Stimulated activated CD4-positive, alpha-beta T cell treated with anti-CD3 and anti-CD28 coated beads, Interleukin-15, amount 100 ng/mL, for 24 hours (primary cell): ENCODE measurements at places on chromosomes 13 and 19.
A peak's percentile ranks its signal among the peaks of the same experiment; 100 is the strongest.

- no peak for DNase-seq
These were observed 147.1 kb downstream of the DNAJC15 start for GRCh38 chr13:43170506-43170905.

DNA sequence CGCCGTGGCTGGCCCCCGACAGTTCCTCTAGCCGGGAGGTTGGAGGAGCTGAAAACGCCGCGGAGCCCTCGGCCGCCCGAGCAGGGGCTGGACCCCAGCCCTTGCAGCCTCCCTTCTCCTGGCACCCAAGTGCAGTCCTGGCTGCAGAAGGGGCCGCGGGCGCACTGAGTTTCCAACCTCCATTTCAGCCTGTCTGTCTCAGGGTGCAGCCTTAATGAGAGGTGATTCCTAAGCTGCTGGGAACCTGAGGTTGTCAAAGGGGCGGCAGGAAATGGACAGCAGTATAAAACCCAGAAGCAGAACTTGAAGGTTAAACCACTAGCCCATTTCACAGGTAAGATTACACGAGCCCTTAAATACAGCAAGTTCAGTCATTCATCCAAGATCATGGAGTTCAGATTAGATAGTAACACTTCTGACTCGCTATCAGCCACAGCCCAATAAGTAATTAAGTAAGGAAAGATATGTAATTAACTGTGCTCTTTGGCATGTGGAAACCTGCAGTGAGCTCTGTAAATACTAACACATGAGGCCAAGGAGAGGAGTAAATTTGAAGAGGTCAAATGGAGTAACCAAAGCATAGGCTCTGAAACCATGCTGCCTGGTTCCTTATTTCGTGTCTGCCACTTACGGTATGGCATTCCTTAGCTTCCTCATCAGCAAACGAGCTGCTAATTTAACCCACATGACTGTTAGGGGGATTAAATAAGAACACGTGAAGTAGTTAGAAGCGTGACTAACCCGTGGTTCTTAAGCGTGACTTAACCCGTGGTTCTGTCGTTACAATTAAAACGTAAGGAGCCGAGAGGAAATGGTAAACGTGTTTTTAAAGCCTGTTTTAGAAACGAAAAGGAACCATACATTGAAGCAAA is 686 bp downstream of the SETDB2 start:
- DNase-seq = peak; percentile 14

DNA sequence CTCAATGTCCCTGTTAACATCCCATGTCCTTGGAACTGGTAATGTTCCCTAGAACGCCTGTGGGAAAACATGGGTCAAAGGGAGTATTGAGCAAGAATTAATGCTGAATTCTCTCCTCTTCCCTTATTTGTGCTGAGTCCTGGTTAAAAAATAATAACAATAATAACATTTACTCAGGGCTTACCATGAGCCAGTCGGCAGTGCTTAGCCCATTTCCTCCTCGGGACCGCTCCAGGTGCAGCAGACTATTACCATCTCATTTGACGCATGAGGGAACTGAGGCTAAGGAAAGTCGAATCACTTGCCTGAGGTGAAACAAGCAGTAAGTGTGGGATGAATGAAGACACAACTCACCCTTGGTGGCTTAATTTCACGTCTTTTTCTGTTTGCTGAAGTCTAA is 33.6 kb upstream of the SLC15A1 start:
- no peak for DNase-seq

GRCh38 chr19:2507109-2507508 is 31.2 kb downstream of the GADD45B start:
- DNase-seq = peak; percentile 20

DNA sequence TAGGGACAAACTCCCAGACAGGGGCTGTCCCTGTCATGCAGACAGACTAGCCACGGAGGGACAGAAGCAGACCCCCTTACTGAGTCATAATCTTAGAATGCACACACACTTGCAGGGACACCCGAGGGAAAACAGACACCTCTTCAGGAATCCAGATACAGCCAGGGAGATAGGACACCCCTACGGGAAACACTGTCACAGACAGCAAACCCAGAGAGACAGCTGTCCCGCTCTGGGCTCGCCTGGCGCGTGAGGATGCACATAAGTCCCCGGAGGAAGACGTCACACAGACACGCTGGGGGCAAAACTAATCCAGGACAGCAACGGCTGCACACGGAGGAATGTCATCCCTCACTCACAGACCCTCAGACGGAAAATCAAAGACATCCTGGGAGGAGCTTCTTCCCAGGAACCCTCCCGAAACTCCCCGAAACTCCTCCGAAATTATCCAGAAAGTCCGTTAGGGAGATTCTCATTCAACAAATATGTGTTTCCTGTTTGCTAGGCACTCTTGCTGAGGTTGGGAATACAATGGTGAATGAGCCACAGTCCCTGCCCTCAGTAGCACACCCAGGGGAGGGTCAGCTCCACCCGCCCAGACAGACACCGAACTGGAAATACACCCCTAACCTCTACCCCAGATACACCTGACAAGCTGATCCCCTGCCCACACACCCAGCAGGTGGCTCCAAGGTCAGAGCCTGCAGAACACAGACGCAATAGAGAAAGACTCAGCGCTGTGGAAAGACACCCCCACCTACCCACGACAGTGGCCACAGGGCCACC is 15.2 kb upstream of the TOMM40 start:
- no peak for DNase-seq

DNA sequence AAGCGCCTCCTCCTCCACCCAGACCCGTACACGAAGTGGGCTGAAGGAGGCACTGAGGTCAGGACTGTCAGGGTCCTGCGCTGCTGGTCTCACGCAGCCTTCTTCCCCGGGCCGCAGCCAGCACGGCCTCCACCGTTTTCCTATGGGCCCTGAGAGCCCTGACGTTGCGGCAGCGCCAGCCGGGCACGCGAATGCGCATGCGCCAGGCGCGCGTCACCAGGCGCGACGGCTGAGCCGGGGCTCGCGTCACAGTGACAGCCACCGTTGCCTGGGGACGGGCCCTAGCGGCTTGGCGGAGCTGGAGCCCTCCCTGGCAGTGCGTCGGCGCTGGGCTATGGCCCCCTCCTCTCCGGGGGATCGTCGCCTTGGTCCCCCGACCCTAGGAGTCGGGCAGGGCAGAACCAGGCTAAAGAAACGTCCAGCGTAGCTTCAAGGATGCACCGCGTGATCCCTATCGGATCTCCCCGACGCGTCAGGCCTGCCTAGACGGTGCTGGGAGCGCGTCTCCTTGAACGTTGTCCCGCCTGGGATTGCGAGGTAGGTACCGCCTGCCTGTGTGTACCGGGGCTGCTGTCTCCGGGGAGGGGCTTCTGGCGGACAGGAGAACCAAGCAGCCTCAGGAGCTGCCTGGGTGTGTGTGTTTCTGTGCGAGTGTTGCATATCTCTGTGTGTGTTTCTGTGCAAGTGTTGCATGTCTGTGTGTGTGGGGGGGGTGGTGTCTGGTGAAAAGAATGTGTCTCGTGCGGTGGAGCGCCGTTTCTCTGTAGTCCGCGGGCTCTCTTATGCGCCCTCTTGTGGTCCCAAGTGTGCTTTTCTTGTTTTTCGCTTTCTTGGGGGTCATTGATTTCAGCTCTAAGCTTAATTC is 43.2 kb downstream of the ZNF571 start:
- DNase-seq = peak; percentile 65

- DNase-seq = no peak
These were observed 382.8 kb downstream of the TSHZ3 start for GRCh38 chr19:30966486-30966885.

GRCh38 chr19:34278783-34279182 is 24.4 kb downstream of the GARRE1 start:
- DNase-seq = no peak

GRCh38 chr13:85601526-85601925 is 197.7 kb downstream of the SLITRK6 start:
- no peak for DNase-seq

- DNase-seq = no peak
These were observed 38.3 kb downstream of the NDFIP2 start for GRCh38 chr13:79519255-79519654.

GRCh38 chr13:30466841-30467252 is 1.1 kb upstream of the HMGB1 start:
- no peak for DNase-seq

GRCh38 chr19:45667620-45668341 is at the start of gene GIPR:
Gene GIPR, plus strand, starts transcription at chr19:45668221. Its CDS starts 1,300 bp downstream, at chr19:45669521.
- peak; percentile 85 for DNase-seq

DNA sequence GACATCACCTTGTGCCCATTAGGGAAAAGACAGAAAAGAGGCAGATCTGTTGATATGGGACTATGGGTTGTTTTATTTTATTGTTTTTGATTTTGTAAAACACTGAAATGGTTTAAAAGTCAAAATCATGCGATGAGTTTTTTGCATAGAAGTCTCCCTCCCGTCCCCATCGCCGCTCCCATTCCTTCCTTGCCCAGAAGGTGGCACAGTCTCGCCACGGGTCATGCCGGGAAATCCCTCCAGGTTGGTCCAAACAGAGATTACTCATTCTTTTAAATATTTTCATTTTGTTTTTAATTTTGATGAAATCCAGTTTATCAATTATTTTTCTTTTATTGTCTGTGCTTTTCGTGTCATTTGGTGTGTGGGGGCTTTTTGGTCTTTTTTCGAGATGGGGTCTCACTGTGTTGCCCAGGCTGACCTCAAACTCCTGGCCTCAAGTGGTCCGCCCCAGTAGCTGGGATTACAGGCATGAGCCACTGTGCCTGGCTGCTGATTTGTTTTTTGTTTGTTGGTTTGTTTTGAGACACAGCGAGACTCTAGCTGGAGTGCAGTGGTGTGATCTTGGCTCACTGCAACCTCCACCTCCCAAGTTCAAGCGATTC is 9.2 kb downstream of the PGPEP1 start:
- DNase-seq = peak; percentile 54

DNA sequence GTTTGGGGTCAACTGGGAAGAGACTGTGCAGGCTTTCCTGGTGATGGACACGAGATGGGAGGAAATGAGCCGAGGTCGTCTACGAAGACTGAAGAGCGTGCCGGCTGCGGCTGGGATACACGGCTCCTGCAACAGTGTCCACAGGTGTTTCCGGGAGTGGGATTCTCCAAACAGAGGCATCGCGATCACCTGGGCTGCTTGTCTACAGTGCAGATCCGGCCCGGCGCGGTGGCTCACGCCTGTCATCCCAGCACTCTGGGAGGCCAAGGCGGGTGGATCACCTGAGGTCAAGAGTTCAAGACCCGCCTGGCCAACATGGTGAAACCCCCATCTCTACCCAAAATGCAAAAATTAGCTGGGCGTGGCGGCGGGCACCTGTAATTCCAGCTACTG is 11.6 kb upstream of the SLC39A3 start:
- DNase-seq = no peak

- DNase-seq = no peak
These were observed 51.2 kb upstream of the EEF1AKMT1 start for GRCh38 chr13:20824762-20825476.

GRCh38 chr13:73677048-73677601 is 457.1 kb downstream of the KLF12 start:
- DNase-seq = no peak

GRCh38 chr13:23709536-23709935 is 139.3 kb downstream of the TNFRSF19 start:
- DNase-seq = no peak

DNA sequence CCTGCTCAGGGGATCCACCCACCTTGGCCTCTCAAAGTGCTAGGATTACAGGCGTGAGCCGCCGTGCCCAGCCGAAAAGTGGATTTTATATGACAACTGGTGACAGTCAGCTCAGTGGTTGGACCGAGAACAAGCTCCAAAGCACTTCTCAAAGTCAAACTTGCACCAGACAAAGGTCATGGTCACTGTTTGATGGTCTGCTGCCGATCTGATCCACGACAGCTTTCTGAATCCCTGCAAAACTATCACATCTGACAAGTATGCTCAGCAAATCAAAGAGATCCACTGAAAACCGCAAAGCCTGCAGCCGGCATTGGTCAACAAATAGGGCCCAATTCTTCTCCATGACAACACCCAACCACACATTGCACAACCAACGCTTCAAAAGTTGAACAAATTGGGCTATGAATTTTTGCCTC is 21.6 kb upstream of the NAA16 start:
- no peak for DNase-seq

GRCh38 chr19:38394488-38394887 is 6.0 kb downstream of the SPRED3 start:
- peak; percentile 89 for DNase-seq

GRCh38 chr19:7904074-7905020 is 670 bp downstream of the MAP2K7 start:
- DNase-seq = peak; percentile 68
